Thoracic aorta (tissue), 2 donors: ENCODE measurements at places on chromosomes 5 and 9.
A peak's percentile ranks its signal among the peaks of the same experiment; 100 is the strongest.

- H3K4me3 ChIP-seq, result peak overlapping the region; percentile 54
- H3K27ac ChIP-seq, result peak overlapping the region; percentile 56
- H3K4me1 ChIP-seq, result peaks cover 23% of the 10 kb centered on the region
- no peak for DNase-seq
These were observed 11.8 kb upstream of the HEXB start for GRCh38 chr5:74673011-74673790.

DNA sequence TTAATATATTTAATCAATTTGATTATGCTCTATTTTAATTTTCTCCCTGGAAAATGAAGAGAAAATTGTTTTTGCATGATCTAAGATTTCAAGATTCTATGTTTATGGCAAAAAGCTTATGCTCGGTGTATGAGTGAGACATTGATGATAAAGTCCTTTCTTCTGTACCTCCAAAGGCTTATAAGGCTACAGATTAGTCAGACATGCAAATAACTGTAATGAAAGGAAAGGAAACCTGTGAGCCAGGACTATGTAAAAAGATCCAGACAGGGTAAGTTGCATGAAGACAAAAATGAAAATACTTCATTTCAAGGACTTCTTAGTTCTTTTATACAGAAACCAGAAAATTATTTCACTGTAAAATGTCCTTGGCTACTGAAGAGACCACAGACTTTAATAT, 52.2 kb upstream of the EDIL3 start:
- no peak for DNase-seq
- H3K4me1 ChIP-seq, result peaks cover 6% of the 10 kb centered on the region
- H3K36me3 ChIP-seq, result no peaks in the 10 kb centered on the region

- no peaks in the 10 kb centered on the region for H3K27me3 ChIP-seq
- H3K4me3 ChIP-seq, result no peak overlapping the region
- DNase-seq, result no peak
- no peak overlapping the region for H3K27ac ChIP-seq
These were observed 28.6 kb downstream of the ALDH1A1 start for GRCh38 chr9:72924154-72924790.

- H3K4me1 ChIP-seq, result peaks cover 44% of the 10 kb centered on the region
- H3K36me3 ChIP-seq, result no peaks in the 10 kb centered on the region
- no peak overlapping the region for H3K27ac ChIP-seq
These were observed 2.9 kb upstream of the PAX5 start for GRCh38 chr9:37036776-37037502.

GRCh38 chr9:127202461-127203169, 62.0 kb upstream of the GARNL3 start:
- no peak overlapping the region for H3K4me3 ChIP-seq
- DNase-seq, result no peak
- H3K27ac ChIP-seq, result no peak overlapping the region
- no peaks in the 10 kb centered on the region for H3K27me3 ChIP-seq
- no peaks in the 10 kb centered on the region for H3K4me1 ChIP-seq

GRCh38 chr5:173644673-173645436, 28.4 kb upstream of the BOD1 start:
- no peak for DNase-seq
- H3K4me3 ChIP-seq, result no peak overlapping the region
- H3K36me3 ChIP-seq, result no peaks in the 10 kb centered on the region
- no peaks in the 10 kb centered on the region for H3K4me1 ChIP-seq
- no peak overlapping the region for H3K27ac ChIP-seq

DNA sequence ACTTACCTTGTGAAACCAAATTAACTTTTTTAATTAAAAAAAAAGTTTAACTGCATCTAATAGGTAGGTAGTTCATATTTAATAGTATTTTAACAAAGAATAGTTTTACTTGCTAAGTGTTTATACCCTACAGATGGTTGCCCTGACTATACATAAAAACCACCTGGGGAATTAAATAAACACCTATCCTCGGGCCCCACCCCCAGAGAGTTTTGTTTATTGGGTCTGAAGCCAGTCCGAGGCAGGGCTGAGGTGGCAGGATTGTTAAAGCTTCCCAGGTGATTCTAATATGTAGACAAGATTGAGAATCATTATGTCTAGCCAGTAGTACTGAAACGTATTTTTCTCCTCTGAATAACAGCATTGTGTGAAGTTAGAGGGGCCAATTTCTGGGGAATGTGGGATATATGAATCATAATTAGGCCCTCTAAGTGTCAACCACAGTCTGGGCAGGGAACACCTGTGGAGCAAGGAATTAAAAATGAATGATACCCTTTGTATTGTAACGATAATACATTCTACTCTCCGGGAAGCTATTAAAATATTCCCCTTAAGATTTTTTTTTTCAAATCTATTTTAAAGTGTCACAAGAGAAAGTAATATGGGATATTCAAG, 5.6 kb upstream of the PAM start:
- H3K27ac ChIP-seq, result no peak overlapping the region
- no peaks in the 10 kb centered on the region for H3K27me3 ChIP-seq
- no peak for DNase-seq
- H3K36me3 ChIP-seq, result no peaks in the 10 kb centered on the region
- peaks cover 7% of the 10 kb centered on the region for H3K4me1 ChIP-seq

DNA sequence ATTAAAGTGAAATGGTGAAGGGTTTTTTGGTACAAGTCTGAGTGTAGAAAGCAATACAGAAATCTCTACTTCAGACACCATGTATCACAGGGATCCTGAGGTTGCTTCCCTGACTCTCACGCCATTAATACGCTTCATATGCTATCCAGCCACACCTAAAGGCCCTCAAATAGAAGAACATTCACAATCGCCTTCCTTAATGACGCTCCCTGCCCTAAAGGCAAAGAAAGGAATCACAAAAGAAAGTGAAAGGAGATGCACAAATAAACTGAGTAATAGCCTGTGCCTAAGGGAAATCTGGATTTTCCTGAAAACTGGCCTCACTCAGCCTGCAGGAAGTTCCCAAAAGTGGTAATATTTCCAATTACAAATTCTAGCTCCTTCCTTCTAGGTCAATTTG, 1002.7 kb upstream of the DMAC1 start:
- no peak for DNase-seq
- no peaks in the 10 kb centered on the region for H3K36me3 ChIP-seq
- H3K27ac ChIP-seq, result no peak overlapping the region
- H3K4me3 ChIP-seq, result no peak overlapping the region

DNA sequence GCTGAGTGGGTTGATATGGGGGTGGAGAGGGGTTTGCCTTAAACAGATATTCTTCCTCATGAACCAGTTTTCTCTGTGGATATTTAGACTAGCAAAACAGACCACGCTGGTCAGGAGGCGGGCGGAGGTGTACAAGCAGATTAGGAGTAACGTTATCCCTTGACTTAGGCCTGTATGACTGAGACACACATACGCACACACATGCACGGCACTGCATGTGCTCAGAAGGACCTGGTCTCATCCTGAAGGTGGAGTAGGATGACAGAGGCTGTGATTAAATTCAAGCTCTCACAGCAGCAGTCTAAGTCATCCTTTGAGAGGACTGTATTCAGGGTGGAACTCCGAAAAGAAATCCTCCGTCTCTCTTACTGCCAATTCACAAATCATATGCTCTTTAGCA, 209.7 kb downstream of the DIRAS2 start:
- H3K4me3 ChIP-seq, result no peak overlapping the region
- no peaks in the 10 kb centered on the region for H3K36me3 ChIP-seq
- DNase-seq, result no peak
- no peaks in the 10 kb centered on the region for H3K4me1 ChIP-seq

- no peaks in the 10 kb centered on the region for H3K36me3 ChIP-seq
- no peaks in the 10 kb centered on the region for H3K4me1 ChIP-seq
- no peak overlapping the region for H3K27ac ChIP-seq
- no peak for DNase-seq
These were observed 423.6 kb downstream of the PRDM9 start for GRCh38 chr5:23930985-23931384.
